ENCODE measurements at places on chromosomes 7 and 10. TPM values are rescaled to one million over a fixed set of nuclear protein-coding genes. Genes with fewer than 3 reads are reported as not detected.

- no peak for DNase-seq
Observed at GRCh38 chr10:117164592-117165537, 26.8 kb upstream of the VAX1 start.

Gene MMD2
- total RNA-seq, result 32.0 TPM

DNA sequence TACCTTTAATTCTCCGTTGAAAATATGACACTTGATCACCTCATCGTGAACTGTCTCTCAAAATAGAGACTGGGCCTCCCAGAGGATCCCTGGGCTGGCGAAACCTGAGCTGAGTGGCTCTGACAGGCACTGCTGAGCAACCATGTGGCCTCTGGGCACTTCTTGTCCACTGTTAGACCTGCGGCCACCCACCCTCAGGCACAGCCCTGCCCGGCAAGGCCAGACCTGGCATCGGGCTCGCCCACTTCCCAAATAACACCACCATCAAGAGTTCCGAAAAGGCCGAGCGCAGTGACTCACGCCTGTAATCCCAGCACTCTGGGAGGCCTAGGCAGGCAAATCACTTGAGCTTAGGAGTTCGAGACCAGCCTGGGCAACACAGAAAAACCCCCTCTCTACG lies 82.5 kb downstream of the COBL start:
- DNase-seq, result no peak

DNA sequence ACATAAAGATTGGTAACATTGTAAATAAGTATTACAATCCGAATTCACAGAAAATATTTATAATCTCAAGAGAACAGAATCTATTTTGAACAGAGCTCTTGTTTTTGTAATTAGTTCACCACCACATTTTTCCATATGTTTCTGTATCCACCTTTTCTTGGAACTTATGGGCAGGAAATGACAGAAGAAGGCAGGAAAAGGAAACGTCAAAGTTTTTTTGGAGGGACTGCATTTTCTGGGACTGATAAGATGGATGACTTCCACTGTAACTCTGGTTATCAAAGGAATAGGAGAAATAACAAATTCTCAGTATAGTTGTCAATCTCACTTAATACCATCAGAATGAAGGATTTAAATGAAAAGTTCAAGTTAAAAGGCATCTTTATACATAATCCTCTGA lies 75.1 kb upstream of the SMNDC1 start:
- no peak for DNase-seq

- DNase-seq, result no peak
Observed at GRCh38 chr10:1431229-1431628, 306.1 kb downstream of the ADARB2 start.

DNA sequence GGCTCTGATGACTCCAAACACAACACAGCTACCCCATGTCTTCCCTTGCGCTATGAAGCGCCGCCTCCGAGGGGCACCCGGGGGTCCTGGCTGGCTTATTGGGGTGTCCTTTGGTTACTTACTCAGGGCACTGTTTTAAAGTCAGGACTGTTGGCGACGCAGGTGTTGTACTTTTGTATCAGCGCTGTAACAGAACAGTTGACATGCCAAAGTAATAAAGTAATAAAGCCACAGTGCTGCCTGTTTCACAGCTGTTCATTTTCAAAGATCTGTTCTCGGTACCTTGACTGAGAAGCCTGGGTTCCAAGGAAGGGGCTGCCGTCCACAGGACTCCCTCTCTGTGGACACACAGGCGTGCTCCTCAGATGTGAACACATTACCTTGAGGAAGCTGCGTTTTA lies 64.1 kb downstream of the WDR37 start:
- no peak for DNase-seq

Gene ANK3
- 38.6 TPM for total RNA-seq

DNA sequence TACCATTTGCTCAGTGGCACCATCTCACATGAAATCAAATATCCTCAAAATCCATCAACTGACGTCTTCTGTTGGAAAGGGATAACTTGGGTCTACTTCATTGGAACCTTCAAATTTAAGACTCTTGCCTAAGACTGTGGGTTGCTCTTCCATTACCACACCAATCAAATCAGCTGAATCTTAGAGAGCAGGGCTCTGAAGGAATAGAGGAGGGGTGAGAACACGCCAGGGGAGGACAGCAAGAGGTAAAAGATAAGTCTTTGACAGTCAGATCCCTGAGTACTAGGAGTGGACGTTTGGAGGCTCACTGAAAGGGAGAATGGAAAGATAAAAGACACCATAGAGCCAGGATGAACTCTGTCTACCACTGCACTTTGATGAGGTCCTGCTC lies 107.5 kb downstream of the CCDC71L start:
- no peak for DNase-seq

Gene FMC1
- total RNA-seq, result 46.1 TPM

DNA sequence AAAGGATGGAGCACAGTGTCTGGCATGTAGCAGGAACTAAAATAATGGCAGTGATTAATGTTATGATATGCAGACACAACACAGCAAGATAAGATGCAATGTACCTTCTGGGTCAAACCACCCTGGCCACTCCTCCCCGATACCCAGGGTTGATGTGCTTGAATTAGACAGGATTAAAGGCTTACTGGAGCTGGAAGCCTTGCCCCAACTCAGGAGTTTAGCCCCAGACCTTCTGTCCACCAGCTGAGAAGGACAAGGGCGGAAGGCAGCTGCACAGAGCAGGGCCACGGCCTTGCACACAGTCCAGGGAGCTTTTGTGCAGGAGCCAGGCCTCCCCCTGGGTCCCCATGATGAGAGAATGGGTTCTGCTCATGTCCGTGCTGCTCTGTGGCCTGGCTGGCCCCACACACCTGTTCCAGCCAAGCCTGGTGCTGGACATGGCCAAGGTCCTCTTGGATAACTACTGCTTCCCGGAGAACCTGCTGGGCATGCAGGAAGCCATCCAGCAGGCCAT lies at the start of gene RBP3:
Gene RBP3 (plus strand): TSS at position 226 of the 514 bp plus-strand sequence. CDS start 122 bp downstream, at position 348.
- DNase-seq, result no peak

- no peak for DNase-seq
Observed at GRCh38 chr7:32588657-32589056, 93.4 kb downstream of the AVL9 start.

GRCh38 chr7:140517546-140518369 lies 38.5 kb upstream of the MKRN1 start:
- peak; percentile 95 for DNase-seq

GRCh38 chr10:77321838-77322237 lies 315.8 kb downstream of the KCNMA1 start:
- no peak for DNase-seq

DNA sequence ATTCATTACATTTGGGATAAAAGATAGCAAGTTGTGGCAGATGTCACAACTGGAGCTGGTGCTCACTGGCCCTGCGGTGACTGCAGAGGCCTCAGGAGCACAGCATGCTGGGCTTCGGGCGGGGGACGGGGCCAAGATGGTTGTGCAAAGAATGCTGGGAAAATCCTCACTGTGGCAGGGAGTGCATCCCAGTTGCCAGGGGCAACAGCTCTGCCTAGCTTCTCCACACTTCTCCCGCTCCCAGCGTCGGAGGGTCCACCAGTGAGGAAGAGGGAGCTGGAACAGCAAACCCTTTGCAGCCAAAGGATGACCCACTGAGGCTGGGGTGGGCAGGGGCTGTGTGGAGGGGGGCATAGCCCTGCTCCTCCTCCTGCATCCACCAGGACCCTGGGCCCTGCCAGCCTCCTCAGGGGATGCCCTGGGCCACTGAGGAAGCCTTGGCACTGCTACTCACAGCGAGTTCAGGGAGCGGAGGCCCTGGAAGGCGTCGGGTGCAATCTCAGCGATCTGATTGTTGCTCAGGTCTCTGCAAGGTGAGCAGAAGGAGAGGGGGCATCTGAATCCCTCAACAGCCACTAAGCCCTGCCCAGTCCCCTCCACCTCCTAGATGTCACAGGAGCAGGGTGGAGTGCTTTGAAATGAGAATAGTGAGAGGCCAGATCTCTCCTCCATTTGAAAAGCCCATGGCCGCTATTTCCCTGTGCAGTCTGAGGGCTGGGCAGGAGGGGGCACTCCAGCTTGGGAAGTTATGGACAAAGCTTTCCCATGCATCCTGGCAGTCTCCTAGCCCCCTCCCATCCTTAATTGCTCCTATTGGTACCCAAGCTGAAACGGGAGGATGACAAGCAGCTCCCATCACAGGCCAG lies 126.5 kb downstream of the SLIT1 start:
- DNase-seq, result no peak

DNA sequence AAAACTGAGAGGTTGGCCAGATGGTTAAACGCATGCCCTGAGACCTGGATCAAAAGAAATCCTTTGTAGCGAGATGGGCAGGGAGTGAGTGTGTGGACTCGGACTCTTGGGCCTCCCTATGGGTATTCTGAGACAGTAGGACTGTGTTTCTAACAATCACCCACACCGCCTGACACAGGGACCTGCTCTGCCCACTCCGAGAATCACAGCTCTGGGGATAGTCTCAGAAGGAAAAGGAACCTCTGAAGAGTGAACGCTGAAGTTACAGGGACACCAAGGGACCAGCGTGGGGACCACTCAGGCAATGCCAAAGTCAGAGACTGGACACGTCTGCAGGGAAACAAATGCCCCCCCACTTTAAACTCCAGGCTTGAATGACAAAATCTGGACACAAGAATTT lies 242.1 kb upstream of the TCERG1L start:
- DNase-seq, result no peak

- DNase-seq, result peak; percentile 89
Observed at GRCh38 chr10:71383972-71384687, 12.6 kb upstream of the CDH23 start.

GRCh38 chr7:81457852-81458522 lies 311.9 kb downstream of the HGF start:
- no peak for DNase-seq

Gene PTPRN2
- total RNA-seq, result 10.8 TPM

- no peak for DNase-seq
Observed at GRCh38 chr7:85489498-85489897, 302.6 kb upstream of the SEMA3D start.

Gene LMBR1
- 219 TPM for total RNA-seq

DNA sequence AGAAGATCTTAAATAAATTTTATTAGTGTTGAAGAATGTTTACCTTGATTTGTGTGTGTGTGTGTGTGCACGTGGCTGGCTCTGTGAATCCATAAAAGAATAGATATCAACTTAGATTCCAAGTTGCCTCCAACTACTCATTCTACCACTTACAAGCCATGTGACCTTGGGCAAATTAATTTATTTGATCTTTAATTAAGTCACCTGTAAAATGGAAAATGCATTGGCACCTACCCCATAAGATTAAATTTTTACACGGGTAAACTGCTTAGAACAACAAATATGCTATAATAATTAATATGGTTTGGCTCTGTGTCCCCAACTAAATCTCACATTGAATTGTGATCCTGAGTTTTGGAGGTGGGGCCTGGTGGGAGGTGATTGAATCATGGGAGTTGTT lies 604.9 kb upstream of the NRG3 start:
- DNase-seq, result no peak

DNA sequence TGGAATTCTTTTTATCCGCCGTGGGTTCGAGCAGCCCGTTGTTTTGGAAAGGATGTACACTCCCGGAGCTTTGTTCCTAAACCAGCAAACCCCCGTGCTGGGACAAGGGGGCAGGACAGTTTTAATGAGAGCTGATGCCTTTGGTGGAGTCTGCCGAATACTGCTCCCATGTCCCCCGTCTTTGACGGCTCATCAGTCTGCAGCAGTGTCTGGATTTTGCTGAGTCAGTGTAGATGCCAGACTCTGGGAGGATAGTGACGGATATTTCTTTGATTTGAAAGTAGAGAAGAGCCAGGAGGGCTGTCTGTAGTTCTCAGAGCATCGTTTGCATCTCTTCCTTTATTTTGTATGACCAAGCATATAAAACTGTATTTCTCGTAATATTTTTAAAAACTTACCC lies 74.9 kb upstream of the BTBD16 start:
- no peak for DNase-seq

Gene H2BK1
- total RNA-seq, result not detected

Gene TMEM225B
- 62.1 TPM for total RNA-seq

DNA sequence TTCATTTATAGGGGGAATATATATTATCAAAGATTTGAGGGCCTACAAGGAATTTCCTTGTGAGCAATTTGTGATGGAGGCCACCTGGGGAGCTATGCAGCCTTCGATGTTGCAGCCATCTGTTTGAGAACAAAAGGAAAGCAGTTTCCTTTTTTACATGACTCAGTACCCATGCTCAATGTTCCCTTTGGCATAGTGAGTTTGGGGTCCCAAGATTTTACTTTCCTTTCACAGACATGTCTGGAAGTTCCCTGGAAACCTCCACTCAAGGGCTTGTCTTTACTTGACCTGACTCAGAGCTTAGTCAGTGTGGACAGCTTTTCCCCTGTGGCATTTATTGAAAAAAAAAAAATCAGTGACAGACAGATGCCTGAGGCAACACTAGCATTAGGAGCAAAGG lies 73.5 kb upstream of the VIPR2 start:
- no peak for DNase-seq

DNA sequence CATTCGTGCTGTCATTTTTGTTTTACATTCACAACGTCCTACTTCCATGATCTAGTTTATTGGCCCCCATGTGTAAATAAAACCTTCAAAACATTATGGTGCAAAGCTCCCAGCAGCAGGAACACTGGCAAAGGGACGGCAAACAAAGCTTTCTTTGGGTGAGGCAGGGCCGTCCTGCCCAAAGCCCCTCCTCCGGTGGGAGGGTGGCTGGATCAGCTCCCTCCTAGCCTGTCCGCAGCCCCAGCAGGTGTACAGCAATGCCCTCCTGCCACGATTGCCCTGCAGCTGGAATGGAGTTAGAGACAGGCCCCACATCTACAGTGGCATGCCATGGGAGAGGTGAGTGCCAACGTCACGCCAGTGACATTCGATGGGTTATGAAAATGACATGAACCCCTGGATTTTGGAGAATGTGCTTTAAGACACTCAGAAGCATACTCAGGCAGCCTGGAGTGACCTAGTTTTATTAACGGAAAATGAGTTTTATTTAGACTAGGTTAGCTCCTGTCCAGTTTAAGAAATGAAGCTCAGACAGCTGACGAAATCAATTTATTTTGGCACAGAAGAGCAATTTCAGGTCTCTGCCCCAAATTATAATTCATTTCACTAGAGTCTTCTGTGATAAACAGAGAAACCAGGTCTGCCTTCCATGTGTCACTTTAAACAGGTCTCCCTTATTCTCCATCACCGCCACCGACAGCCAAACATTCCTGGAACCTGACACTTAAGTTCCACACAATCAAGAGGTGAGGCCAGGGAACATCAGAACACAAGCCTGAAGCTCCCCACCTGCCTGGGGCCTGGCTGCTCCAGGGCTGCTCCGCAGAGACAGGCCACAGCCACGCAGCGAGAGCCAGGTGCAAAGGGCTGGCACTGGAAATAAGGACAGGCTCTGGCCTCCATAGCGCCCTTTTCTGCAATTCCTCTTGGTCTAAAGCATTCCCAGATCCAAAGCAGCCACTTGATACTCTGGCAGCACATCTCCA lies 50.1 kb downstream of the VOPP1 start:
- no peak for DNase-seq

DNA sequence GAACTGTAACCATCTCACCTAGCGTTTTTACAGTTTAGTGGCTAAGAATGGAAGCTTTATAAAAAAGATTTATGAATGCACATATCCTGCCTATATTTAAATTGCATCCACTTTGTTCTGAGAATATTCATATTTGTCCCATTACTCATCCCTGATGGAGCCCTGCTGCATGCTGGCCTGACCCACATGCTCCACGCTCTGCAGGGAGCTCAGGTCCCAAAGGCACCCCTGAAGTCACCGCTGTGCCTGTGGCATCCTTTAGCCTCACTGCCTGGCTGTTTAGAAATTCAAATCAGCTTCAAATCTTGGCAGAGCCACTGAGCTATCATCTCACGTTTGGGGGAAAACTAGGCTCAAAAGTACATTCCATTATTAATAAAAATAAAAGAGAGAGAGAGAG lies 24.4 kb downstream of the C10orf90 start:
- DNase-seq, result no peak

Measured in testis (tissue), 5 donors.